COR-L47 (cell line): ENCODE measurements at places on chromosomes 4 and X.

GRCh38 chr4:2831611-2832308, 11.9 kb upstream of the ADD1 start:
- no peak for DNase-seq

- no peak for DNase-seq
These were observed 66.3 kb downstream of the TSPAN7 start for GRCh38 chrX:38627683-38628082.

- no peak for DNase-seq
These were observed 90.5 kb upstream of the CD99 start for GRCh38 chrX:2600564-2600963.

GRCh38 chr4:81512001-81512756, 40.5 kb upstream of the RASGEF1B start:
- no peak for DNase-seq

DNA sequence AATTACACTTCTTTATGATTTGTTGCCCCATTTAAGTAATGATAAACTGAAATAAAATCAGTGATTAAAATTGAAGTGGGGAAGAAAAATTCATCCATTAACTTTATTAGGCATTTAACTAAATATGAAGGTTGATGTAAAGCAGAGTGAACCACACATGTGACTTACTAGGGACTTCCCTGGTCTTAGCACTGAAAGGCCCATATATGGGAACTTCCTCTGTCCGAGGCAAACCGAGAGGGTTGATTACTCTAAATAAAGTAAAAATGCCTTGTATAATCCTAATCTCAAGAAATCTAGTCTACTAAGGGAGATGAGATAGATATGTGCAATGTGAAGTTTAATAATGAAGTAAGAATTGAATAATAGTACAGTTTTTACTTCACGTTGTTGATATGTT, 403.9 kb upstream of the RPS6KA3 start:
- no peak for DNase-seq

DNA sequence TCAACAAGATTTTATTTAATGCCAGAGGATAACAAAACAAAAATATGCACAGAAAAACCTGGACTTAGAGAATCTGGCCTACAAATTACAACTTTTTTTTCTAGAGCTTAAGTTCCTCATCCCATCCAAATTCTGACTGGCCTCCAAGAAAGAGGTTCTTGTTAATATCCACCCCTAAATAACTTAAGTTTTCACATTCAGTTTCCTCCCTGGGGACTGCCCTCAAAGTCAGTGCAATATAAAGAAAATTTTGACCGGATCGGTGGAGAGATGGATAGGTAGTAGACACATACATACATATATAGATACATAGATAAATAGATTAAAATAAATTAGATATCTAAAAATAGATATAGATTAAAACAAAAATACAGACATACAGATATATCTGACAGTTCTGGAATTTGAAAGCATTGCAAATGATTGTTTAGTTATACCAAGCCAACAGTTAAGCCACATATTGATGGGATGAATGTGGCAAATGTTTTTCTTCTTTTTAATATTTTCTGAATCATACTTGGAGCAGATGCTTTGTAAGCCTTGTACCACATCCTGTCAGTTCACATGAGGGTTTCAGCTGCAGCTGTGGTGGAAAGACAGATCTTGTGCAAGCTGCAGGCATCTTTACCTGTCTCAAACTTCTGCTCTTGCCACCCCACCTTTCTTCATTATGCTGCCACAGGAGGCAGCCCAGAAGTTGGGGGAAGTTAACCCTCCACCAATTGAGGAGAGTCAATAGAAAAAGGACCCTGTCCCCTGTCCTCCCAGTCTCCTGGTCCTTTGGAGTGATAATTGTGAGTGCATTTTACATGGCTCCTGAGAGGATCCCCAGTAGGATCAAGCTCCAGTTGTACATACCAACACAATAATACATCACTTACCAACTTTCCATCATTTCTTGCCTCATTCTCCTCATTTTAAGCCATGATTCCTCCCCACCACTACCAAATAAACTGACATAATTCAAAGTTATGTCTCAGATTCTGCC, 58.5 kb upstream of the PRDM8 start:
- DNase-seq: no peak

DNA sequence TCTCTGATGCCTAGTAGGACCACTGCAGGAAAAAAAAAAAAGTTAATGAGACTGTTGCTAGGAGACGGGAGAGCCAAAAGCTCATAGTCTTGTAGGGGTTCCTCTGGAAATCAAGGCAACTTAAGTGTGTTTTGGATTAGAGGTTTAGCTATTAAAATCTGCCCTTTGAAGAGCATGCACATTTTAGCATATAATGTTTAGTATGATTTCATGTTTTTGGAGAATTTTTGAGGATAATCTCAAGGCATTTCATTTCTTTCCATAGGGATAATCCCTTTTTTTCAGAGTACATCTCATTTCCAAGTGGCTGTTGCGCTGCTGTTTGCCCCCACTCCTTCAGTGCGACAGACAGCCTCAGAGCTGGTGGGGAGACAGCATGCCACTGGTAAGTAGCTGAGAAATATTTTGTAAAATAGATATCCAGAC, at the start of gene LINC00632:
TSS of gene LINC00632 (plus strand) at position 339 of the 426 bp plus-strand sequence.
- DNase-seq: no peak

DNA sequence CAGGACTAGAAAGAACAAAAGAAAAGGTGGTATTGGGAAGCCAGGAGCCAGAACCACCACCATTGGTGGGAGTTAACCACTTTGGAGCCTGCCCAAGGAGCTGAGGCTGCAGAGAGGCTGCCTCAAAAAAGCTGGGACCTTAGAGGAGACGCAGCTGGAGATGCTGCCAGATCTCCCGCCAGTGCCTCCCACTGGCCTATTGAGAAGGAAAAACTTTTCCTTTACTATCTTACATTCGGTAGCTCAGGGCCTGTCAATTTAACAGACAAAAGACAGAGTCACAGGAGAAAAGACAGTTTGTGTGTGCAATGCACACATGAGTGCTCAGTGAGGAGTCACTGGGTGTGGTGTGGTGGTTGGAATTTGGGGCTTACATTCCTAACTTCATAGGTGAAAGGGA, 52.4 kb upstream of the HPSE start:
- DNase-seq: no peak

DNA sequence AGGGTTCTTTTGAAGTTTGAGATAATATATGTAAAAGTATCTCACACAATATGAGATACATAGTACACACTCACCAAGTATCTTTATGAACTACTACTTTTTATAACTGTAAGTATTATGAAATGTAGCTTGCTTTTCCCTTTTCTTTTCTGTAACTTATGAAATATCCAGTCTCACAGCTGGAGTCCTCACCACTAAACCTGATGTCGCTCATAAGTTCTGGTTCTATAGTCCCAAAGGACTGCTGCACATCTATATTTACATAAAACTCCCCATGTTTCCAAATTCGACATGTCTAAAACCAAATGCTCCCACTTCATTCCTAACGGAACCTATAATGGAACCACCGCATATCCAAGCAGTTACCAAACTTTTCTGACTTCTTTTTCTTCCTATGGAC, 186.5 kb upstream of the SLC7A11 start:
- DNase-seq: no peak

- no peak for DNase-seq
These were observed 70.6 kb upstream of the PUDP start for GRCh38 chrX:7218321-7219152.

DNA sequence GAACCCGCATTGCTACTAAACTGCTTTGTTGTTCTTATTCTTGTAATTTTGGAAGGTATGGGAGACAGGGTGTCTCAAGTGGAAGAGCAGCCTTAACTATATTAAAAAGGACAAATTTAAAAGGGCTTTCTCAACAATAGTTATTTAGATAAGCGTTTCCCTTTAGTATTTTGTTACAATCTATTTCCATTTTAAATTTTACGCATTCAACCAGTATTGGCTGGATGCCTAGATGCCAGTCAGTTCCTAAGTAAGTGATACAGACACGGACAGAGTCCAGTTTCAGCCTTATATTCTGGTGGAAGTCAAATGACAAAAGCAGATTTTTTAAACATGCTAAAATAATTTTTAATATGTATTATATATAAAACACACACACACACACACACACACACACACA, 28.3 kb downstream of the FAT1 start:
- DNase-seq: no peak

DNA sequence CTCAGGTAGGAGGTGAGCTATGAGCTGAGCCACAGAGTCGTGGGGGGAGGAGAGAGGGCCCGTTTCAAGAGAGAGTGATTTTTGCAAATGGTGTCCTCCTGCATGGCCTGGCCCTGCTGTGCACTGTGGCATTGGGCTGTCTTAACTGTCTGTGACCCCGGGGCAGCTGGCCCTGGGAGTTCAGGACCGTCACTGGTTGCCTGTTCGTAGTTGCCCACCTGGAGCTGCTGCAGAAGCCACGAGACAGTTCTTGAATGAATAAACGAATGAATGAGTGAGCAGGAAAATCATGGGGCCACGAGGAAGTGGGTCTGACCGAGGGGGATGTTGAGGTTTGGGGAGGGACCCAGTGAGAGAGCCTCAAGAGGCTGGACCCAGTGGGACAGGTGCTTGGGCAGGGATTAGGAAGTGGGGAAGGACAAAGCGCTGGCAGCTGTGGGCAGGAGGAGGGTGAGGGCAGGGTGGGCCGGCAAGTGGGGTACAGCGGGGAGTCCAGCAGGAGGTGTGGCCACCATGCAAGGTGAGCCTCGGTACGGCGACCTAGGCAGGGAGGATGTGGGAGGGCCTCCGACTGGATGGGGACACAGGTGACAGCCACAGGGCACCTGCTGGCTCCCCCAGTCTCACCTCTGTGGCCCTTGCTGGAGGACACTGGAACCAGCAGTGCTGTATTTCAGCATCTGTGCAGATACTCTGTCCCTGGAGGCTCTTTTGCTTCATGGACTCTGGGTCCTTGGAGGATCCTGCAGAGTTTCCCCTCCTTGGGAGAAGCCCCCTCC, 10.2 kb downstream of the RGS12 start:
- DNase-seq: no peak

DNA sequence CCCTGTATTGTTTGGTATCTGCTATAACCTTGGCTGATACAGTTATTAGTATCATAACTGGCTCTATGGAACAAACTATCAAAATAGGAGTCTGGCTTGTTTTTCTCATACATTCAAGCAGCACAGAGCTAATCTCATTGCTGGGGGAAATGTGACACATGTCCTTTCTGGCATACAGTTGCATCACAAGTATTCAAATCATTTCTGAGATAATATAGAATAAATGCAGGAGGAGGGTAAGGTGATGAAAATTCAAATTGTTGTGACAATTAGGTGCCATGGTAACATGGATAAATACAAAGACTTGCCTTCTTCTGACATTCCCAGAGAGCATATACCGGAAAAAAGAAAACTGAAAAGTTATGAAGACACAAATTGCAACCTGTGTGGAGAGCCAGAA, 2706.8 kb downstream of the ARAP2 start:
- DNase-seq: no peak

- peak; percentile 30 for DNase-seq
These were observed at the start of gene MSL3 for GRCh38 chrX:11757719-11758399. TSS of gene MSL3 (plus strand) at chrX:11758237. CDS start at chrX:11758264, 27 bp downstream.

- DNase-seq: no peak
These were observed 173.8 kb upstream of the SCML1 start for GRCh38 chrX:17563515-17563914.

DNA sequence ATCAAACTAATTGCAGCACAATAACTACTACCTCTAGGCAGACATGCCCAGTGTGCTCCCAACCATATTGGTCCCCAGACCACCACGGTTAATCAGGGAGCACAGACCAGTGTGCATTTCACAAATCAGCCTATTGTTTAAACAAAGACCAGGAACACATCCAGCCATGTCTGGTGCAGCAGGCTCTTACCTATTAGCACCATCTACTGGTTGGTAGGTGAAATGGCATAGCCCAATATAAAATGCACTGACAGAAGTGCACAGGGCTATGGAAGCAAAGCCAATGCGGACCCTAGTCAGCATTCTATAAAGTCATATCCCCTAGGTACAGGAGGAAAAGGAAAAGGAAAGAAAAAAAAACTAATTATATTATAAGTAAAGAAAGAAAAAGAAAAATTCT, 15.5 kb upstream of the CYLC1 start:
- no peak for DNase-seq

- no peak for DNase-seq
These were observed 377.0 kb downstream of the RPA4 start for GRCh38 chrX:97260679-97261078.
